Calu3 (cell line): ENCODE measurements at places on chromosomes 1 and 21. TPM values are rescaled to one million over a fixed set of nuclear protein-coding genes. Genes with fewer than 3 reads are reported as not detected.

GRCh38 chr1:84693005-84693404 lies 2.7 kb upstream of the SSX2IP start:
- DNase-seq = no peak

DNA sequence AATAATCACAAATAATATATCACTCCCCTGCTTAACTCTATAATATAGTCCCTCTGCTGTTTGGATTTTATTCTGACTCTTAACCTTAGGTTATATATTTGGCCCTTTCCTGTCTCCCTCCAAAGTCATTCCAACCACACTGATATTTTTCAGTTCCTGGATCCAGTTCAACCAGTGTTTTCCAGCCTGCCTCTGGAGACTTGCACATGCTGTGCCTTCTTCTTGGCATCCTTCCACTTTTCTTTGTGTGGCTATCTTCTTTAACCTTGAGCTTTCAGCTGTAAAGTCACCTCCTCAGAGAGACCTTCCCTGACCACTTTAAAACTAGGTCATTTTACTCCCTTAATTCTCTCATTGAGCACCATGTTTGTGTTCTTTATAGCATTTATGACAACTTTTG lies 19.4 kb downstream of the CERS2 start:
- DNase-seq = no peak

- DNase-seq = peak; percentile 54
Measured at GRCh38 chr1:78619803-78620579, at the start of gene IFI44L. Gene IFI44L (plus strand): TSS chr1:78620448. CDS start chr1:78627916, 7,468 bp downstream.

Gene AQP10
- total RNA-seq = not detected in 2 replicates

- no peak for DNase-seq
Measured at GRCh38 chr1:37031429-37031828, 2.9 kb downstream of the GRIK3 start.

- peak; percentile 41 for DNase-seq
Measured at GRCh38 chr1:53327182-53327913, 522 bp downstream of the LRP8 start.

DNA sequence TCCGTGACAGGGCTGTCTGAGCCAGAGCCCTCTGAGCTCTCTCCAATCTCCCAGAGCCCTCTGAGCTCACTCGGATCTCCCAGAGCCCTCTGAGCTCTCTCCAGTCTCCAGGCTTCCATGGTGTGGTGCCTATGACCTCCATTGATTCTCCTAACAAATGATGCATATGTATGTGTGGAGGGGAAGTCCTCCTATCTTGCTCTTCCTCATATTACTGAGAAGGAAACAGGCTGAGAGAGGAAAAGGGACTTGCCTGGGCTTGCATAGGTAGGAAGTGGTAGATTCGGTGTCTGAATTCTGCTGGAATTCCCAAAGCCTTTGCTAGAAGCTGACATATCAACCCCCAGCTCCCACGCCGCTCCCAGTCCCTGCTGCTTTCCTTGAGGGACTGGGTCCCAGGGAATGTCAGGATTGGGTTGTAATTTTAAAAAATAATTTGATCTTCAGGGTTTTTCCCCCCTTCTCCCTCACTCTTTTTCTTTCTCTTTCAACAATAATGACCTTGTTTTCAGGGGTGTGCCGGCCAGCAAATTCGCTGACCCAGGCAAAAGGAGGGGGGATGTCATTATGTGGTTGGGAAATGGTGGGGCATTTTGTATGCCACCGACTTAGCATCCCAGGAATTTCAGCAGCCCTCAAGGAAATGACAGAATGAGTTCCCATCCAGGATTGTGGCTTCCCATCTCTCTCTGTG lies 42.3 kb upstream of the RUNX3 start:
- DNase-seq = no peak

GRCh38 chr1:201015551-201016091 lies 7.9 kb downstream of the KIF21B start:
- DNase-seq = no peak

DNA sequence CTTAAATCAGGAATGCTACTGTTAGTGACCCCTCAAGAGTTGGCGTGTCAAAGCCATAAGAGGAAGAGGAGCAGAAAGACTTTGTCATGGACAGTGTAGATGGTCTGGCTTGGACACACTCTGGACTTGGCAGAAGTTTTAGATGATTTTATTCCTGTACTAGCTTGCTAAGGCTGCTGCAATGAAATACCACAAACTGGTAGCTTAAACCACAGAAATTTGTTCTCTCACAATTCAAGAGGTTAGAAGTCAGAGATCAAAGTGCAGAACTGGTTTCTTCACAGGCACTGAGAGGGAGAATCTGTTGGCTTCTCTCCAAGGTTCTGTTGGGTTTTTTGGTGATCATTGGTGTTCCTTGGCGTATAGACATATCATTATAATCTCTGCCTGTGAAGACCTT lies 869.8 kb upstream of the B3GALT2 start:
- DNase-seq = no peak

Gene FNDC5
- total RNA-seq = 0.15 TPM in 1 of 2 replicates, not detected in the other
